Stimulated activated CD4-positive, alpha-beta T cell treated with anti-CD3 and anti-CD28 coated beads, Interleukin-1b, Interleukin-23, amount 100 ng/mL, for 48 hours (primary cell): ENCODE measurements at places on chromosomes 2 and 18.

- DNase-seq = no peak
These were observed 467.7 kb downstream of the PARD3B start for GRCh38 chr2:205012961-205013360.

- no peak for DNase-seq
These were observed 5.9 kb downstream of the SP9 start for GRCh38 chr2:174340400-174341292.

GRCh38 chr2:15115776-15116175 is 445.4 kb downstream of the NBAS start:
- DNase-seq = no peak

DNA sequence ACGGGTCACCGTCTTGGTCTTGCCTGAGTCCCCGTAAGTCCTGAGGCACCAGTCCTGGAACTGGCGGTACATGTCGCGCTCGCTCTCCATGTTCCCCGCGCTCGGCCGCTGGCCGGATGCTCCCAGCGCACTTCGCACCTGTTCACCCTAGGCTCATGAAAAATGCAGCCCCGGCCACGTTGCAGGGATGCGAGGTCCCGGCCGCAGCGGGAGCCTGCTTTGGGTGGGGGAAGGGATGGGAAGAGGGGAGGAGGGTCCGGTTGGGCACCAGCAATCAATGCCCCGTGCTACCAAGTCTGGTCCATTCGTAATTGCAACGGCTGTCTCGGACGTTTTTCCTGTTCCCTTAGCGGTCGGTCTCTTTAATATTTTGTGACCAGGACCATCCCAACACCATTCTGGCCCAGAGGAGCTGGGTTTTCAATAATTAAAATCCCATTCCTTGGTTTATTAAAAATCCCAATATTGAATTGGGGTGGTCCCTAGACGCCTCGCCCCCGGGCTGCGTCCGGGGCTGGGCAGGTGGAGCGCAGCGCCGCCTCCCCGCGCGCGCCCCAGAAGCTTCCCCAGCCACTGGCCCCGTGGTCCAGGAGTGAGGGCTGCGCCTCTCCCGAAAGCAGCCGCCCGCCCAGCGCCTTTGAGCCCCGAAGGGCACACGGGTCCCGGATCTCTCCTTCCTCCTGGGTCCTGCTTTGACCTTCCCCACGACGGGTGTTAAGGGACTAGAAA is 1.4 kb downstream of the NOL4 start:
- DNase-seq = no peak

- DNase-seq = no peak
These were observed 158.8 kb upstream of the HDAC4 start for GRCh38 chr2:239559417-239560261.

DNA sequence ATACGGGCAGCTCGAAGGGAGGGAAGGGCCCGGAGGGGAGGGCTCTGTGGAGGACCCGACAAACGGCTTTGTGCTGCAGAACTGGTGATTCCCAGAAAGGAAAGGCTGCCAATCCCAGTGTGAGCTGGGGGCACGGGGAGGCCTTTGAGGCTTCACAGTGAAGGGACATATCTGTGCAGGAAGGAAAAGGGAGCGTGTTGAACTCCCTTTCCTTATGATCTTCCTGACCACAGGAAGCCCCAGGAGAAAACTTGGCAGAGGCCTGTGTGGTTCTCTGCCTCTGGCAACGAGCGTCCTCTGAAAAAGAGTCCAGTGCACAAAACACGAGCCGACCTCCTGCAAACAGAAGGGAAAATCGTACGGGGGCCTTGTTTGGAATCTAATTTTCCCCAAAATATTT is 683.5 kb upstream of the SALL3 start:
- no peak for DNase-seq

GRCh38 chr18:79511271-79511670 is 115.5 kb downstream of the NFATC1 start:
- DNase-seq = no peak

DNA sequence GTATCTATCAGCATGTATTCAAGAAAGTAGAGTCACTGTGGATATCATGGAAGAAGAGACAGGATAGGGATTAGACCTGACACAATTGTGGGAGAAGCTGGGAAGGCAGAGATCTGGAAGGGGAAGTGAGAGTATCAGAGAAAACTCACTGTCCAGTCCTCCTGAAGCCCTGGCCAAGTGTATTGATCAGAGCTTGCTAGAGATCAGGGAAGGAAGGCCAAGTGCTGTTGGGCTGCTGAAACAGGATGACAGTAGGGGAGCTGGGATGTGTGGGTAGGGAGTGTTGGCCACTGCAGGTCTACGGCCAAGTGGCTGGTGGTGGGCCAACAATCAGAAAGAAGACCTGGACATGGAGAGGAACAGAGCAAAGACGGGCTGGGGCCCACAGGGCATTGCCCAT is 26.3 kb upstream of the TTR start:
- DNase-seq = no peak

DNA sequence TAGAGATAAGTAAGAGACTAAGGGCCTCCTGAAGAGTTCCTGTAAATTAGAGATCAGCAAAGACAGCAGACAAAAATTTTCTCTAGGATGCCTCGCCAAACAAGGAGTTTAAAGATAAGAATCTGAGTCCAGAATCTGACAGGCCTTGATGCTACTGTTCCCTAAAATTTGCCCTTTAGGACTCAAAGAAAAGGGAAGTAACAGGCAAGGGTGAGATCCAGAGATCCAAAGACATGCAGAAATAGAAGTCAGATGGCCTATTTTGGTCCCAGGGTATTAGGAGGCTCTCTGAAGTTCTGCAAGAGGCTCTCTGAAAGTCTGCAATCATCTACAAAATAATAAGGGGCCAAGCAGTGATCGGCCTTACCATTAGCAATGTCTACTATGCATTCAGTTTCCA is 33.0 kb downstream of the GALNT5 start:
- DNase-seq = no peak

GRCh38 chr18:47979611-47980200 is 49.2 kb upstream of the SMAD2 start:
- DNase-seq = no peak

DNA sequence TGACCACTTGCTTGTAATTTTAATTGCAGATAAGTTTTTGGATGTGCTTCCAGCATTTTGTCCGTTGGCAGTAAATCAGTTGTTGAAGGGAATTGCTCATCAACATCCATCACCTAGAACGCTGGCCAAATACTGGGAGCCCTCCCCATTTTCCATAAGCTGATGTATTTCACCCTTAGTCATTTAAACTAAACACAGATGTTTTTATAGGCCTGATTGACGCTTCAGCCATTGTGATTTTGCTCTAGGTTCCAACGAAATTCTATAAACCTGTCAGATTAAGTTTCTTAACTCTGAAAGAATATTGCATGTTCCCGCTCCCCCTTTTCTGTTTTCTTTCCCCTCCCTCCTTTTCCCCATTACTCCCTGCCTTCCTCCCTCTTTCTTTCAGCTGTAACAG is 1.0 kb upstream of the RPRM start:
- no peak for DNase-seq

GRCh38 chr2:198371921-198372543 is 567.6 kb downstream of the PLCL1 start:
- DNase-seq = no peak

DNA sequence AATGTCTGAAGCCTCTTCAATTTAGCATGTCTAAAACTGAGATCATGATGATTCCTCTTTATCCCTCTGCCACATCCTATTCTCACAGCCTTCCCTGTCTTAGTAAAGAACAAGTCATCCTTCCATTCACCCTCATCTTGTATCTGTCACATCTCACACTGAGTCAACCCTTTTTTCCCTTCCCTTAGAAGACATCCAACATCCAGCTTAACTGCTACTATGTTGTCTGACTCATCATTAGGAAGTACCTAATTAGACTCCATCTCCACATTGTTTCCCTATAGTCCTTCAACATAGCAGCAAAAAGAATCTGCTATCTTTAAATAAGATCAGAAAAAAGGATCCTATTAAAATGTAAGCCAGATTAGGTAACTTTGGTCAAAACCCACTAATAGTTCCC is 85.2 kb upstream of the GRB14 start:
- DNase-seq = no peak
